ENCODE measurements at places on chromosomes 16 and 17.

DNA sequence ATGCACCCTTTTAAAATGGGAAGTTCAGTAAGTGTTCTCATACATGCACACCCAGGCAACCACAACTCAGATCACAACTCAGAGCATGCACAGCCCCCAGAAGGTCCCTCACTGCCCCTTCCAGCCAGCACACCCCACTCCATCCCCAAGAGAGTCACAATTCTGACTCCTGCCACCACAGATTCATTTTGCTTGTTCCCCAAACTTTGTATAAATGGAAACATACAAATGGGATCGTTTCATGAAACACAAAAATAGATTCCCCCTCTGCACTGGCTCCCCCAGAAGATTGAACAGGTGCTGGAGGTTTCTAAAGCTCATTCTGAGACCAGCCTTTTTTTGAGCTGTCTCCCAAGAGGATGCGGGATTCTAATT is 3.3 kb upstream of the TNFRSF13B start:
- H3K4me1 ChIP-seq: peaks cover 5% of the 10 kb centered on the region
- DNase-seq: no peak
- peaks cover 6% of the 10 kb centered on the region for H3K27me3 ChIP-seq
- H3K36me3 ChIP-seq: no peaks in the 10 kb centered on the region

DNA sequence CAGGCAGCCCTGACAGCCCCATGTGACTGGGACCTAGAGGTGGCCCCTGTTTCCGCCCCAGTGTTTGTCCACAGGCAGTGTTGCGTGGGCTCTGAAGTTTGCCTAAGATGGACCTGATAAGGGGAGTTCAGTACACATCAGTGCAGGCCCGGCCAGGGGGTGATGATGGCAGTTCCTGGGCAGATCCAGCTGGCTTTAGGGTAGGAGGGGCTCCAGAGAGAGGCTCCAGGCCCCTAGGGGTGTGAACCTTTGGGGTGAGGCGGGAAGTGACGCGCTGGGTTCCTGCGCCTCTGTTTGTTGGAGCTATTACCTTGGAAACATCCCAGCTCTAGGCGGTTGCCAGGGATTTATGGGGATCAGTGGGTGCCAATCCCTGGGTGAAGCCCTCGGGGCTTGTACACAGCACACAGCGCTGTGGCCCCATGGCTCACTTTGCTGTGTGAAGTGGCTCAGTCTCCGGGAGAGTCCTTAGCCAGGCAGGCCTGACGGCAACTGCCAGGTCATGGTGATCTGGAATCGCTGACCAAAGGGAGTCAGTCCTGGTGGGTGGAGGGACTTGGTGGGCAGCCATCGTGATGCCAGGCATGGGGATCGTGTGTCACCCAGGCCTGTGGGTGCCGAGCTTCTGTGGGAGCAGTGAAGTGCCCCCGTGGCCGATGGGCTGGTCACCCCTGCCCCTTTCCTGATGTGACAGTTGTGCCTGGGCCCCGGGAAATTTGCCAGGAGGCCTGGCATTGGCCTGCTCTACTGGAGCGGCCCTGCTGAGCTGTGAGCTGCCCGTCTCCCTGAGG is 146.1 kb downstream of the SEC14L1 start:
- H3K27me3 ChIP-seq: peaks cover 11% of the 10 kb centered on the region
- no peak overlapping the region for H3K27ac ChIP-seq
- H3K4me3 ChIP-seq: no peak overlapping the region
- H3K4me1 ChIP-seq: peaks cover 16% of the 10 kb centered on the region
- no peak for DNase-seq
- H3K36me3 ChIP-seq: no peaks in the 10 kb centered on the region

GRCh38 chr16:83915081-83915480 is 16.2 kb downstream of the MLYCD start:
- no peaks in the 10 kb centered on the region for H3K4me1 ChIP-seq
- H3K4me3 ChIP-seq: no peak overlapping the region
- DNase-seq: no peak

- H3K4me3 ChIP-seq: no peak overlapping the region
- H3K4me1 ChIP-seq: no peaks in the 10 kb centered on the region
- no peaks in the 10 kb centered on the region for H3K36me3 ChIP-seq
- peaks cover under 1% of the 10 kb centered on the region for H3K27me3 ChIP-seq
Measured at GRCh38 chr16:80369138-80369958, 171.4 kb upstream of the DYNLRB2 start.

GRCh38 chr17:79619196-79619595 is 8.3 kb upstream of the RBFOX3 start:
- H3K4me1 ChIP-seq: no peaks in the 10 kb centered on the region
- no peaks in the 10 kb centered on the region for H3K36me3 ChIP-seq

DNA sequence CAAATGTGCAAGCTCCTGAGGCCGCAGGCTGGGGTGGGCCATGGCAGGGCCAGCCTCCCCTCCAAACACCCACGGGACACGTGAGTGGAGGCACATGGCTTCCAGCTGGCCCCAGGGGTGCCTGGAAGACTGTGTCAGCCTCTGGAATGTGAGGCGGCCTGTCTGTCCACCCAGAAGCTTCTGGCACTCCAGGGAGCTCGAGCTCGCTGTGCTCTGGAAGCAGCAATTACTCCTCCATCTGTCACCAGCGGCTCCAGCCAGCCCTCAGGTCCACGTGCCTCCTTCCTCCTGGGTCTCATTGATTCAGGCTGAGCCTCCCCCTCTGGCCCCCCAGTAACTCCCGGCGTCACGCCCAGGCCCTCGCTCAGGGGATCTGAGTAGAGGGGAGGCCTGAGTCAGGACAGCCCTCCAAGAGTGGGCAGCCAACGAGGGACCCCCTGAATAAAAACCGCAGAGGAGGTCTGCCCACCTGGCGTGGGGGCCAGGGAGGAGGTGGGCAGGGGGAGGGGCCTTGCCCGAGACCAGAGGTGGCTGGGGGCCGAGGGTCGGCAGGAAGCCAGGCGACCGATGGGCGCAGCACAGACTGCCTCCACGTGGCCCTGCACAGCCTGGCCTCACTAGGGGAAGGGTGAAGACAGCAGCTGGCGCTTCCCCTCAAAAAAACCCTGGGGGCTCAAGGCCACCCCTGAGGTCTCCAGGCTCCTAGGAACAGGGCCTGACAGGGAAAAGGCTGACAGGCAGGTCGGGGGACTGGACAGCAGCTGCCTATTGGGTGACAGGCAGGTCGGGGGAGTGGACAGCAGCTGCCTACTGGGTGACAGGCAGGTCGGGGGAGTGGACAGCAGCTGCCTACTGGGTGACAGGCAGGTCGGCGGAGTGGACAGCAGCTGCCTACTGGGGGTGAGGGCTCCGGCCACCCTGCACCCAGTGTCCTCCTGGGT is 11.9 kb downstream of the PIEZO1 start:
- no peak overlapping the region for H3K27ac ChIP-seq
- no peaks in the 10 kb centered on the region for H3K36me3 ChIP-seq
- H3K4me3 ChIP-seq: no peak overlapping the region

DNA sequence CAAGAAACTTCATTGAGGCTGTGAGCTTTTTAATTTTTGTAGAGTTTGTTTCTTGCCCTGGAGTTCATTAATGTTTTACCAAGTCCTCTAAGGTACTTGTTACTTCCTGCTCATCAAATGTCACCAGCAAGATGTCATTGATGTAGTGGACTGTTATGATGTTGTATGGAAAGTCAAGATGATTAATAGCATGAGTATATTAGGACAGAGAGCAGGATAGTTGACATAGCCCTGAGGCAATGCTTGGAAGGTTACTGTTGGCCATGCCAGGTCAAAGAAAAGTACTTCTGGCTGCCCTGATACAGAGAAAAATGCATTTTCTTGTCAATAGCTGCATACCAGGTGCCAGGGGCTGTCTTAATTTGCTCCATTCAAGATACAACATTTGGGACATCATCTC is 6.7 kb downstream of the KRTAP1-5 start:
- peaks cover 14% of the 10 kb centered on the region for H3K27me3 ChIP-seq
- H3K4me1 ChIP-seq: no peaks in the 10 kb centered on the region
- DNase-seq: no peak

DNA sequence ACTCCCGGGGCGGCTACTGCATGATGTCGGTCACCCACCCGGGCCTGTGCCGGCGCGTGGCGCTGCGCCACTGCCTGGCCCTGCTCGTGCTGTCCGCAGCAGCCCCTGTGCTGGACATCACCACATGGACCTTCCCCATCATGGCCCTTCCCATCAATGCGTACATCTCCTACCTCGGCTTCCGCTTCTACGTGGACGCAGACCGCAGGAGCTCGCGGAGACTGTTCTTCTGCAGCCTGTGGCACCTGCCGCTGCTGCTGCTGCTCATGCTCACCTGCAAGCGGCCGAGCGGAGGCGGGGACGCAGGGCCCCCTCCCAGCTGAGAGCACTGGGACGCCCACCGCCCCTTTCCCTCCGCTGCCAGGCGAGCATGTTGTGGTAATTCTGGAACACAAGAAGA is 29.8 kb downstream of the CDRT15 start:
- peaks cover 83% of the 10 kb centered on the region for H3K4me1 ChIP-seq
- no peak overlapping the region for H3K27ac ChIP-seq
- DNase-seq: no peak
- H3K27me3 ChIP-seq: no peaks in the 10 kb centered on the region
- H3K4me3 ChIP-seq: no peak overlapping the region

DNA sequence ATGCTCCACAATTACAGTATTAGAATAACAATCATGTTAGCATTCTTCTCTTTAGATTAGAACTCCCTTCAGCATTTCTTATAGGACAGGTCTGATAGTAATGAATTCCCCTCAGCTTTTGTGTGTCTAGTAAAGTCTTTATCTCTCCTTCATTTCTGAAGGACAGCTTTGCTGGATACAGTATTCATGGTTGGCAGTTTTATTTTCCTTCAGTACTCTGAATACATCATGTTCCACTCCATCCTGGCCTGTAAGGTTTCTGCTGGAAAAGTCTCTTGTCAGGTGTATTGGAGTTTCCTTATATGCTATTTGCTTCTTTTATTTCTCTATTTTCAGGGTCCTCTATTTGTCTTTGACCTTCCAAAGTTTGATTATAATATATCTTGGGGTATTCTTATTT is 4.0 kb upstream of the ABCA10 start:
- H3K4me1 ChIP-seq: no peaks in the 10 kb centered on the region
- H3K27ac ChIP-seq: no peak overlapping the region
- H3K36me3 ChIP-seq: peaks cover 5% of the 10 kb centered on the region

GRCh38 chr17:71438631-71439146 is 682.1 kb upstream of the SOX9 start:
- DNase-seq: no peak
- H3K27ac ChIP-seq: no peak overlapping the region

DNA sequence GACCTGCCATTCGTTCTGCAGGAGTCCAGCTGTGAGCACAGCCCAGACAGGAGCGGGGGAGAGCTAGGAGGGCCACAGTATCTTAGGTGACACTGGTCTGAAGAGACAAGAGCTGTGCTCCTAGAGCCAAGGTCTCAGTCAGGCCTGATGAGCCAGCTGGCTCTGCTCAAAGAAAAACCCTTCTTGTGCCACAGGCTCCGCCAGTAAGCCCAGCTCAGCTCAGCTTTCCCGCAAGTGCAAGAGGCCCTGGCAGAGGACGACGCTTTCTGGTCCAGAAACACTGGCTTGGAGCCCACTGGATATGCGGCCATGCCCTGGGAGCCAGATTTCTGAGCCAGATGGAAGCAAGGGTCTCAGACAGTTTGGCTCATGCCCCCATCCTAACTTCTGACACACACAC is 23.9 kb downstream of the PEMT start:
- H3K4me1 ChIP-seq: no peaks in the 10 kb centered on the region
- no peak overlapping the region for H3K27ac ChIP-seq
- H3K27me3 ChIP-seq: no peaks in the 10 kb centered on the region
- DNase-seq: no peak
- no peaks in the 10 kb centered on the region for H3K36me3 ChIP-seq
- no peak overlapping the region for H3K4me3 ChIP-seq

DNA sequence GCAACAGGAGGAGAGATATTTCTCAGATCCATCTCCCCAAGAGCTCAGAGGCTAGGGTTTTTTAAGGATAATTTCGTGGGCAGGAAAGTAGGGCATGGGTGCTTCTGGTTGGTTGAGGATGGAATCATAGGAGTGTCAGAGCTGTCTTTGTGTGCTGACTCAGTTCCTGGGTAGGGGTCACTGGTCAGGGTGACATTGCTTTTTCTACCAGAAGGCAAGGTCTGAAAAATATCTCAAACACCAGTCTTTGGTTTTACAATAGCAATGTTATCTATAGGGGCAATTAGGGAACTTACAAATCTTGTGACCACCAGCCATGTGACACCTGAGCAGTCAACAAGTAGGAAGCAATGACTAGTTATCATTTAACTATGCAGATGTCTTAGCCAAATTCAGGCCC is 82.9 kb upstream of the DYNLRB2 start:
- DNase-seq: no peak
- H3K27me3 ChIP-seq: peaks cover 23% of the 10 kb centered on the region
- no peak overlapping the region for H3K4me3 ChIP-seq
- H3K27ac ChIP-seq: no peak overlapping the region
- no peaks in the 10 kb centered on the region for H3K4me1 ChIP-seq

GRCh38 chr16:69647020-69647419 is 79.3 kb downstream of the NQO1 start:
- DNase-seq: no peak
- no peak overlapping the region for H3K4me3 ChIP-seq
- H3K36me3 ChIP-seq: peaks cover 14% of the 10 kb centered on the region
- no peaks in the 10 kb centered on the region for H3K27me3 ChIP-seq
- no peaks in the 10 kb centered on the region for H3K4me1 ChIP-seq
- no peak overlapping the region for H3K27ac ChIP-seq

DNA sequence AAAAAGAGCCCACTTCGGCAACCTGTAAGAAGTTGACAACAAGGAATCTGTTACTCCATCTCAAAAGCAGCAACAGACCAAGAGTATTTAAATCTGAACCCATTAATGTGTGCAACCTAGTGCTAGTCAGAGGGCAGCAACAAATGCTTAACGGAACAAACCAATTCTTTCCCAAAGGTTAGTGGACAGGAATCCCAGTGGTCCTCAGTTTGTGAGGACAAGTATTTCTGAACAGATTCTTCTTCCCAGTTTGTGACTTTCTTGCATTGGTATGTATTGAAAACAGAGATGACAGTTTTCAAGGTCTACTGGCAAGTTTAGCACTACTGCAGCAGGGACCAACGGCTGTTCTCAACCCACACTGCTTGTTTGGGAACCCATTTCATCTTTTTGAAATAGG is 2.9 kb downstream of the RPL26 start:
- peak overlapping the region; percentile 99 for H3K4me3 ChIP-seq
- H3K27me3 ChIP-seq: no peaks in the 10 kb centered on the region
- no peak for DNase-seq
- H3K27ac ChIP-seq: peak overlapping the region; percentile 95
- H3K36me3 ChIP-seq: peaks cover 18% of the 10 kb centered on the region
- H3K4me1 ChIP-seq: peaks cover 79% of the 10 kb centered on the region

DNA sequence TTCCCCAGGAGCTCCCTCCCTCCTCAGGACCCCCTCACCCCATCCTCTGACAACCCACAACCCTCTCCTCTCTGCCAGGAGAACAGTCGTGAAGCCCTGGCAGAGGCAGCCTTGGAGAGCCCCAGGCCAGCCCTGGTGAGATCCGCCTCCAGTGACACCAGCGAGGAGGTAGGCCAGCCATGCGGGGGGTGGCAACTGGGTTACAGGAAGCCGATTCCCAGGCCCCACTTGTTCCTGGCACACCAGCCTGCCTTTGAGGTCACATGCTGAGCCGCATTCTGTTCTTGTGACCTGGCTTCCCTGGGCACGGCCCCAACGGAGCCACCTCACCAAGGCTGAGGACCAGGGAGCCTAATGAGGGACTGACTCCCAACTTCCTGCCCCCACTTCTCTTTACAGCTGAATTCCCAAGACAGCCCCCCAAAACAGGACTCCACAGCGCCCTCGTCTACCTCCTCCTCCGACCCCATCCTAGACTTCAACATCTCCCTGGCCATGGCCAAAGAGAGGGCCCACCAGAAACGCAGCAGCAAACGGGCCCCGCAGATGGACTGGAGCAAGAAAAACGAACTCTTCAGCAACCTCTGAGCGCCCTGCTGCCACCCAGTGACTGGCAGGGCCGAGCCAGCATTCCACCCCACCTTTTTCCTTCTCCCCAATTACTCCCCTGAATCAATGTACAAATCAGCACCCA is 7.9 kb downstream of the NAT9 start:
- no peak for DNase-seq
- peaks cover 12% of the 10 kb centered on the region for H3K4me1 ChIP-seq
- peaks cover 2% of the 10 kb centered on the region for H3K36me3 ChIP-seq
- no peaks in the 10 kb centered on the region for H3K27me3 ChIP-seq

All from activated T-cell treated with anti-CD3 and anti-CD28 coated beads, Interleukin-2, amount 50 U/mL, for 72 hours (primary cell).